ENCODE measurements at places on chromosomes 12 and 14.

DNA sequence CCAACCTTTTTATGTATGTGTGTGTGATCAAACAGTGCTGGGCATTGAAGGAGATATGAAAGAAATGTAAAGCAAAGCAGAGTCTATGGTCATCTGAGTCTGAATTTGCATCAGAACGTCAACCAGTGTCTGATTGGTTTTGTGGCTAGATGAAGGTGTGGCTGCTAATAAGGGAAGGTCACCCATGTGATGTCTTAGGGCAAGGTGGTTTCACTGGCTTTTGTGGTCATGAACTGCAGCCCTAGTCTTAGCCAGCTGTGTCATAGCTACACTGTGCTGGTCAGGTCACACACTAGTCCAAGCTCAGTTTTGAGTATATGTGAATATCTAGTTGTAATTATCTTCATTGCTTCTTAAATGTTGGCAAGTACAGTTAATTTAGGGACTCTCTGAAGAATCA lies 105.8 kb downstream of the TGFB3 start:
- DNase-seq = no peak

- no peak for DNase-seq
These were observed 64.2 kb downstream of the SPRING1 start for GRCh38 chr12:116673681-116674111.

DNA sequence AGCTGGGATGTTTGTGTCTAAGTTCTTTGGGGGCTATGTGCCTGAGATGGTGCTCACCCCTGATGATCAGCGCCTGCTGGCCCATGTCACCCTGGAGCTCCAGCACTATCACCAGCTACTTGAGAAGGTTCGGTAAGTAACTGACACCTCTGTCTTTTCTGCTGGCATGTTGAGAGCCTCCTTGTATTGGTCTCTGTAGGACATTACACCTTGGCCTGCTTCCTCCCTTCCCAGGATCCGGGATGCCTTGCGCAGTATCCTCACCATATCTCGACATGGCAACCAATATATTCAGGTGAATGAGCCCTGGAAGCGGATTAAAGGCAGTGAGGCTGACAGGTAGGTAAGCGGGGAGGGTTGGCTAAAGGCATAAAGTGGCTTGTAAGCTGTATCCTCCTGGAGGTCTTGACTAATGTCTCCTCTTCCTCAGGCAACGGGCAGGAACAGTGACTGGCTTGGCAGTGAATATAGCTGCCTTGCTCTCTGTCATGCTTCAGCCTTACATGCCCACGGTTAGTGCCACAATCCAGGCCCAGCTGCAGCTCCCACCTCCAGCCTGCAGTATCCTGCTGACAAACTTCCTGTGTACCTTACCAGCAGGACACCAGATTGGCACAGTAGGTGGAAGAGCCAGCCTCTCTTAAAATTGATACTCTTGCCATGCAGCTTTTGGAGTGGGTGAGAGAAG lies 5.5 kb downstream of the DDIT3 start:
- DNase-seq = no peak

GRCh38 chr14:75249251-75249957 lies 29.2 kb upstream of the FOS start:
- DNase-seq = no peak

DNA sequence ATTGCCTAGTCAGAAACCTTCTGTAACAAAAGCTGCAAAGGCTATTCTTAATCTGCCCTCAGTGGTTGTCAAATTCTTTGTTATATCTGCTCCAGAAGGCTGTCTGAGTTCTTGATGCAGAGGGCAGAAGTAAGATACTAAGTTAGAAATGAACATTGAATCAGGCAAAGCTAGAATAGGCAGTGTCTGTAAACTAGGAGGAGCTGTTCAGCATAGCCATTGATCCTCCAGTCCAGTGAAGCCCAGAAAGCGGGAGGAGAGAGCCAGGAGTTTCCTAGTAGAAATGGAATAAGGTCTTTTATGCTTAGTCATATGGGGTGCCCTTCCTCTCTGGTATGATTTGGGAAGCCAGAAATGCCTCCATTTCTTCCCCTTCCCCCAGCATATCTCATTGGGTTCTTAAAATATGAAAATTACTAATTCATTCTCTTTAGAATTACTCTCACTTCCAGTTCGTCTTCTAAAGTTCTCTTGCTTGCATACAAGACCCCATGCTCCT lies 76.2 kb downstream of the APAF1 start:
- DNase-seq = no peak

GRCh38 chr12:3747976-3748619 lies 4.8 kb downstream of the CRACR2A start:
- DNase-seq = no peak

DNA sequence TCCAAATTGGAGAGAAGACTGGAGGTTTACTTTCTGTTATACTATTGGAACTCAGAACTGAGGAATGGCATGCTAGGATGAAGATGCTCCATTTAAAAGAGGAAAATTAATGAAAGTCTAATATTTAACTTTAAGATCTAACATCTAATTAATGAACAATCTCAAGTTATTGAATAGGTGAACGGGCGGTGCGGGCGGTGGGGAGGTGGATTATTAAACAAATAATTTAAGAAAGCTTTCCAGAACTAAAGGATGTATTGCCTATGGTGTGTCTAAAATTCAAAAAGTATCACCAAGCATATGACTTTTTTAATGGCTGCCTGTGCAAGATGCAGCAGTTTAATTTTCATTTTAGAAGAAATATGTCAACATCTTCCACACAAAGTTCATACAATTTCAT lies 1747.1 kb upstream of the SEL1L start:
- no peak for DNase-seq

DNA sequence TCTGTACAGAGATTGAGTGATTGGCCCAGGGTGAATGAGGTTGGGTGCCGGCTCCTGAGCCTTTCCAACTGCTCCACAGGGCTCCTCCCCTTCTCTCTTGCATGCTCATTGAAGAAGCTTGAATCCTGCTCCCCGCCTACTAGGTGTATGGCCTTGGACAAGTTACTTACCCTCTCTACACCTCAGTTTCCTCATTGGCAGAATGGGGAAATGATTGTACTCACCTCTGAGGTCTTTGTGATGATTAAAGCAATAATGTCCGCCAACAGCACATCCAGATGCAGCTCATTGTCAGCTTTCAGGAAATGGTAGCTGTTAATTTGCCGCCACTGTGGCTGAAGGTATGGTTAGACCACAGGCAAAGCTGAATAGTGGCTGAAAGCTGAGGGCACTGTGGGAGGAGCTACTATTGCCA lies 174.1 kb downstream of the CRADD start:
- DNase-seq = no peak

DNA sequence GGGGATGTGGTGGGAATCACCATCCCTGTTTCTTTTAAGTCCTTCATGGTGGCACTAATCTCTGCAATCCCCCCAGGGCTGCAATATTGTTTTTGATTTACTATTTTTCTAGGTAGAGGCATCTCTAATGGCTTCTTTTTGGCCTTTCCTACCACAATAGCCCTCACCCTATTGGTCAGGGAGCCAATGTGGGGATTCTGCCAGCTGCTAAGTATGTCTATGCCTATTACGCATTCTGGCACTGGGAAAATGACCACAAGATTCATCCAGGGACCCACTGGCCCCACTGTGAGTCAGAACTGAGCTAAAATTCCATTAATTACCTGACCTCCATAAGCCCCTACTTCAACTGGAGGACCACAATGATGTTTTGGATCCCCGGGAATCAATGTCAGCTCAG lies 15.9 kb upstream of the GLIPR1L2 start:
- no peak for DNase-seq

DNA sequence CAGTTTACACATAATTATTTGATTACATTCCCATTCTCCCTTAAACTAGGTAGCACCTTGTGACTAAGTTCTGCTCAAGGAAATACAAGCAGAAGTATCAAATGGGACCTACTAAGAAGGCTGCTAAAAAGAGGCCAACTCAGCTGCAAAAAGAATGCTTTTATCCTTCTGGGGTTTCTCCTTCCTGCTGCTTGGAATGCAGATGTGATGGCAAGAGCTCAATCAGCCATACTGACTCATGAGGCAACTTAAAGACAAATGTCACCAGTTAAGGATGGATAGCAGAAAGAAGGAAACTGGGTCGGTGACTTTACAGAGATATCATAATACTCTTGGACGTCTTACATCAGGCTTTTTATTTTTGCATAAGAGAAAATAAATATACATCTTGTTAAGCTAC lies 38.0 kb upstream of the RAP1B start:
- no peak for DNase-seq

DNA sequence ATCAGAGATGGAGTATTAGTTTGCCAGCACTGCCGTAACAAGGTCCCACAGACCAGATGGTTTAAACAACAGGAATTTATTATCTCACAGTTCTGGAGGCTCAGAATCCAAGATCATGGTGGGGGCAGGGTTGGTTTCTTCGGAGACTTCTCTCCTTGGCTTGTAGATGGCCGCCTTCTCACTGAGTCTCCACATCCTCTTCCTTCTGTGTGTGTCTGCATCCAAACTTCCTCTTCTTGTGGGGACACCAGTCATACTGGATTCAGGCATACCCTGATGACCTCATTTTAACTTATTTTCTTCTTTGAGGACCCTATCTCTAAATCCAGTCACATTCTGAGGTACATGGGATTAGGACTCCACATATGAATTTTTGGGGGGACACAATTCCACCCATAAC lies 455.5 kb downstream of the RGS6 start:
- no peak for DNase-seq

DNA sequence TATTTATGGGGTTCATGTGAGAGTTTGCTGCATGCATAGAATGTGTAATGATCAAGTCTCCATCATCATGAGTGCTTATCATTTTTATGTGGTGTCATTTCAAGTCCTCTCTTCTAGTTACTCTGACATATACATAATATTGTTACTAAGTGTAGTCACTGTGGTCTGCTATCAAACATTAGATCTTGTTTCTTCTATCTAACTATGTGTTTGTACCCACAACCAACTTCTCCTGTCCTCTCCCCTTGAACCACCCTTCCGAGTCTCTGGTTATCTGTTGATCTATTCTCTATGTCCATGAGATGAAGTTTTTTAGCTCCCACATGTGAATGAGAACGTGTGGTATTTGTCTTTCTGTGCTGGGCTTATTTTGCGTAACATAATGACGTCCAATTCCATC lies 107.7 kb downstream of the RAD51B start:
- DNase-seq = no peak

- DNase-seq = no peak
These were observed 10.8 kb downstream of the KRT71 start for GRCh38 chr12:52542157-52542556.

DNA sequence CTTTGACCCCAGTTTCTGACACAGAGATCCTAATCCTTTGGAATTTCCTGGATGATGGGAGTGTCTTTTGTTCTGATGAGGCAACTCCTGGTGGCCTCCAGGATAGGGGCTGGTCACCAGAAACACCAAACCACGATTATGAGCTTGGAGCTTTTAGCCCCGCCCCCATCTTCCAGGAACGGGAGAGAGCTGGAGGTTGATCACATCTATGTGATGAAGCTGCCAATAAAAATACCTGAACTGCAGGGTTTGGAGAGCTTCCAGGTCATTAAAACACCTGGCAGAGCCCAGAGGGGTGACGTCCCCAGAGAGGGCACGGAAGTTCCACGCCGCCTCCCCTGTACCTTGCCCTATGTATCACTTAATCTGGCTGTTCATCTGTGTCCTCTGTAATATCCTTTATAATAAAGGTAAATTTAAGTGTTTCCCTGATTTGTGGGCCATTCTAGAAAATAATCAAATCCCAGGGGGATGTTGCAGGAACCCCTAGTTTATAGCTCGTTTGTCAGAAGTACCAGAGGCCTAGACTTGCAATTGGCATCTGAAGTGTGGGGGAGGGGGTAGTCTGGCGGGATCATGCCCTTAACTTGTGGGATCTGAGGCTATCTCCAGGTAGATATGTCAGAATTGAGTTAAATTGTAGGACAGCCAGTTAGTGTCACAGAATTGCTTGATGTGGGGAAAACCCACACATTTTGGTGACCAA lies 21.2 kb downstream of the APPL2 start:
- DNase-seq = no peak

DNA sequence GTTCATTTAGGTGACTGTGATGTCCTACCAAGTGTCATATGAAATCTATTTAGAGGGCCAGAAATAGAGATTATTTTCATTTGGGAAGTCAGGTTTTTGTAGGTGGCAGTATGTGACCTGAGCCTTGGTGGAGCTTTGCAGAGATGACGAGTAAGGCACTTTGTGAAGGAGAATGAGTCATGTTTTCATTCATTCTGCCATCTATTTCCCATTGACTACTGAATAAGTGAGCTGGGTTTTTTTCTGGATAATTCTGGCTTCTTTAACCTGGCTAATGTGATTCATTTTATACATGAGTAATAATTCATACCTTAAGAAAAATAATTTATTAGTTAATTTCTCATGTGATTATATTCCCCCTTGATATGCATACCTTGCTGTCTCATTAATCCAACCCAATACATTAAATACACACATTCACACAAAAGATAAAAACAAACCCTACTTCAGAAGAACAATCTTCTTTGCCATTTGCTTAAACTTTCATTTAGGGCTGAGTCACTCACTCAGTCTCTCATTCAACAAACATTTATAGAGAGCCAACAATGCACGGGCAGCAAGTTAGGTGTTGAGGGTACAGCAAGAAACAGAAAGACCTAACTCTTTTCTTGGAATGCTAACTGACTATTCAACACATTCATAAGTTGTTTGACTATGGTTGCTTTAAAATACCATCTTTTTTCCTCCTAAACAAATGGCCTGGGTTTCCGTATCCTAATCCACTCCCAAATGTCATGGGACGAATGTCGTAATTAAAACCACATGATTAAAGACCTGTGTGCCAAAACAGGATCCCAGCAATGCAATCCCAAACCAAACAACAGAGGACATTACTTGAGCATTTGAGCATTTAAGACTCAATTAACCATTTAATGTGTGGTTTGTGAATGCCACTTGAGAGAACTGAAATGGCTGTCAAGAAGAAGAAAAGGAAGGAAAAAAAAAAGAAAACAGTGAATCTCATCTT lies 78.0 kb downstream of the KITLG start:
- no peak for DNase-seq

GRCh38 chr14:91580876-91581577 lies 70.9 kb upstream of the PPP4R3A start:
- DNase-seq = no peak

Data from GOT3 (cell line).